ENCODE measurements at places on chromosomes 3 and 15. TPM values are rescaled to one million over a fixed set of nuclear protein-coding genes. Genes with fewer than 3 reads are reported as not detected.

The HGD gene
- total RNA-seq = 72.0 TPM

The SLC2A2 gene
- total RNA-seq = 12.6 TPM

The SLC6A20 gene
- total RNA-seq = 35.2 TPM

DNA sequence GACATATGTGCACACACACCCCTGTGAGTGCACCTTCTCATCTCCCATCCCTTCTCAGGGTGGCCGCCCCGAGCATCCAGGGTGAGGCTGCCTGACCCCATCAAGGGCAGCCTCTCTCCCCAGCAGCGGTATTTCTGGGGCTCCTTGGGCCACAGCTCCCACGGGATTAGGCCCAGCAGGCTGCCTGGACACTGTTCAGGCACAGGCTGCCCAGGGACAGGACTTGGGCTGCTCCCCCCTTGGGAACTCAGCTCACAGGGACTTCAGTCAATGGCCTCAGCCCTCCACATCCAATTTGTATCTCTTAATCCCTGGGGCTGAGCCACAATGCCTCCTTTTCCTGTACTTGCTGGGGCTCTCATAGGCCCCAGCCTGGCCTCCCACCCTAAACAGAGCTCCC, 35.0 kb downstream of the RHCG start:
- no peak for DNase-seq
- no peaks in the 10 kb centered on the region for H3K4me1 ChIP-seq
- H3K27me3 ChIP-seq = no peaks in the 10 kb centered on the region
- H3K4me3 ChIP-seq = no peak overlapping the region

- no peak overlapping the region for H3K4me3 ChIP-seq
- H3K36me3 ChIP-seq = no peaks in the 10 kb centered on the region
- H3K27ac ChIP-seq = no peak overlapping the region
- H3K27me3 ChIP-seq = no peaks in the 10 kb centered on the region
- no peaks in the 10 kb centered on the region for H3K4me1 ChIP-seq
Measured at GRCh38 chr3:171249245-171249644, 211.0 kb downstream of the TNIK start.

- no peak overlapping the region for H3K27ac ChIP-seq
- no peak overlapping the region for H3K4me3 ChIP-seq
- no peaks in the 10 kb centered on the region for H3K27me3 ChIP-seq
- H3K4me1 ChIP-seq = no peaks in the 10 kb centered on the region
- no peaks in the 10 kb centered on the region for H3K36me3 ChIP-seq
Measured at GRCh38 chr15:72824112-72824511, 40.6 kb upstream of the ADPGK start.

DNA sequence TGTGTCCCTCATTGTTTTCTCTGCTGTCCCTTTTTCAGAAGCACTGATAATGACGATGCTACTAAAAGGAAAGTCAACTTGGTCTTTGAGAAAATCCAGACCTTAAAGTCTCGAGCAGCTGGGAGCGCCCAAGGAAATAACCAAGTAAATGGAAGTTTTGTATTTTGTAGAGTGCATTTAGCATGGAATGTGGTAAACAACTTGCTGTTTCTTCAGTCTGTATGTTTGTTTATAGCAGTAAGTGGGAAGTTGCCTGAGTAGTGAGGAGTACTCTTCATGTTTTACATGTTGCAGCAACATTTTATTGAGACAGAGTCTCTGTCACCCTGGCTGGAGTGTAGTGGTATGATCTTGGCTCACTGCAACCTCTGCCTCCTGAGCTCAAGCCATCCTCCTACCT, 66.0 kb downstream of the CGNL1 start:
- peaks cover 23% of the 10 kb centered on the region for H3K36me3 ChIP-seq
- peaks cover 17% of the 10 kb centered on the region for H3K4me1 ChIP-seq
- H3K27me3 ChIP-seq = no peaks in the 10 kb centered on the region
- H3K4me3 ChIP-seq = no peak overlapping the region
- no peak overlapping the region for H3K27ac ChIP-seq

DNA sequence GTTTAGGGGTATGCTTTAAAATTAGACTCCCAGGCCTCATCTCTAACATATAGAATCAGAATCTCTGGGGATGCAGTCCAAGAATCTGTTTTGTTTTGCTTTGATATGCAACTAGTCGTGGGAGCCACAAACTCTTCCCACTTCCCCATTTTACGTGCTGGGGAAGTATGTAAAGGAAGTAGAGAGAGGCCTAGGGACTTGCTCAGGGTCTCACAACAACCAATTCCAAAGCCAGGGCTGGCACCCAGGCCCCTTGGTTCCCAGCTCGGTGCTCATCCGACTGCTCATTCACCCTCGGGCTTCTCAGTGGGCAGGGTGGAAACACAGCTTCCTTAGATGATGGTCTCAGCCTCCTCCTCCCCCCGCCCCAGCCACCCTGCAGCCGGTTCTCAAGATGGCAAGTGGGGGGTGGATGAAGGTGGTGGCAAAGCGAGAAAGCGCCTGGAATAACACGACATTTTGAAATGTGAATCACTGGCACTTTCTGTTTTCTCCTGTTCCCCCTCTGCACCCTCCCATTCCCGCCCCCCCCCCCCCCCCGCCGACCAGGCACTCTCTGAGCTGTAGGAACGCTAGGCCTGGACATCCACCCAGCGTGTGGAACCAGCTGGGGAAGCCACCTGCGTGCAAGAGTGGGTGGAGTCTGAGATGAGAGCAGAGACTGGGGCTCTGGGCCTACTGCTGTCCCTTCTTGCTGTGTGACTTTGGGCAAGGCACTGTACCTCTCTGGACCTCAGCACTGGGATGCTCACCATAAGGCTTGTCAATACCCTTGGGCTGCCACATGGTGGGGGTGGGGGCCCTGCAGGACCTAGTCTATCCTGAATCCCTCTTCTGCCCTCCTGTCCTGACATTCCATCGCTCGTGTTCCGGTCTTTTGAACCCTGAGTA, 214.5 kb downstream of the RPLP1 start:
- H3K27me3 ChIP-seq = no peaks in the 10 kb centered on the region
- H3K4me3 ChIP-seq = no peak overlapping the region
- no peak overlapping the region for H3K27ac ChIP-seq
- peaks cover 3% of the 10 kb centered on the region for H3K4me1 ChIP-seq
- DNase-seq = peak; percentile 72

GRCh38 chr15:40150163-40150925, 10.5 kb upstream of the BUB1B start:
- peak; percentile 12 for DNase-seq
- no peaks in the 10 kb centered on the region for H3K36me3 ChIP-seq
- H3K27me3 ChIP-seq = no peaks in the 10 kb centered on the region
- no peak overlapping the region for H3K27ac ChIP-seq

Measured in kidney (tissue), 22 donors.